ENCODE measurements at places on chromosomes 16 and 17.

DNA sequence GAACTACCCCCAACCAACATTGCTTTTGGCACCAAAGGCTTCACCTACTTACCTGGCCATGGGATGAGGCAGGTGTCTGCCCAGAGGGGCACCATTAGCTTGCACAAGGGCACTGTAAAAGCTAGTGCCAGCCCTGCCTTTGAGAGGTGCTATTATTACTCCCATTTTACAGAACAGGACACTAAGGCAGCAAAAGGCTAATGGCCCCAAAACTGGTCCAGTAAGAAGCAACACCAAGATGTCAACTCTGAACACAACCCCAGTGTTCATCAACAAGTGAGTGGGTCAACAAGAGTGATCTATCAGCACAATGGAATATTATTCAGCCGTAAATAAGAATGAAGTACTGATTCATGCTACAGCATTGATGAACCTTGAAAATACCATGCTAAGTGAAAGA is 7.7 kb upstream of the USP7 start:
- DNase-seq: no peak

DNA sequence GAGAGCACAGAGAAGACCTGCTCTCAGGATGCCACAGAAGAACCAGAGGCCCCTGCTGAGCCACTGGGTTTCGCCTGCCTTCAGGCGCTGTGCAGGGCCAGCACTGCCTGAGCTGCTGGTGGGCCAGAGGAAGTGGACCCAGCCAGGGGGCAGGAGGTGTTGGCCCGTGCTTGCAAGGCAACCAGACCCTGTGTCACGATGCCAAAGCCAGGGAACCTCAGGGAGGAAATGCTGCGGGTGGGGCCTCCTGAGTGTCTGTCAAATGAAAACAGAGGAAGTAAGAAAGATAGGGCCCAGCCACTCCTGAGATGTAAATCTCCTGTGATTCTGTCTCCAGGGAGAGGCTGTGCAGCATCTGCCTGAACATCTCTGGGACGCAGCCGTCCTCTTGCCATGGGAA is 58.1 kb upstream of the ADORA2B start:
- DNase-seq: no peak

GRCh38 chr17:70859829-70860228 is 690.5 kb downstream of the KCNJ2 start:
- DNase-seq: no peak

DNA sequence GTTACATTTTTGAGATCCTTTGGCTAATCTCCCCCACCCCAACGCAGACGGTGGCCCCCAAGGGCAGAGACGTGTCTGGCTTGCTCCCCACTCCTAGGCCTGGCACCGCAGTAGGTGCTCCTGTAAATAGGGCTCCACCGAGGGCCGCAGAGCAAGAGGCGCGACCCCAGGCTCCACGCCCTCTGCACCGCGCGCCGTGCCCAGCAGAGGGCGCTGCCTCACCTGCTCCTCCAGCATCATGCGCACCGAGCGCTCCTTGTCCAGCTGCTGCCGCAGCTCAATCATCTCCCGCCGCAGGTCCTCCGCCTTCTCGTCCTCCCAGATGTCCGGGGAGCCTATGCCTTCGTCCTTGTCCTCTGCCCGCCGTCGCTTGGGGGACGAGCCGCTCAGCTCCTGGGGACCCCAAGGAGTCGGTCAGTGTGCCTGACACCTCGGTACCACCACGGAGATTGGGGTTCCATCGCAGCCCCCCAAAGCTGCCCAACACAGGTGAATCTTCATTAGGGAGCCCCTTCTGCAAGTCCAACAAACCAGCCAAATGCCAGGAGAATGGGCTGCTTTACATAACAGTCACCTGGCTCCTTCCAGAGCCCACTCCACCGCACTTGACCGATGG is 11.2 kb downstream of the TFAP4 start:
- DNase-seq: peak; percentile 28

GRCh38 chr17:54013072-54013471 is 190.3 kb downstream of the KIF2B start:
- DNase-seq: no peak

- DNase-seq: no peak
These were observed 76.1 kb upstream of the SDK2 start for GRCh38 chr17:73720187-73720834.

GRCh38 chr17:27449541-27449940 is 6.7 kb upstream of the KSR1 start:
- no peak for DNase-seq

DNA sequence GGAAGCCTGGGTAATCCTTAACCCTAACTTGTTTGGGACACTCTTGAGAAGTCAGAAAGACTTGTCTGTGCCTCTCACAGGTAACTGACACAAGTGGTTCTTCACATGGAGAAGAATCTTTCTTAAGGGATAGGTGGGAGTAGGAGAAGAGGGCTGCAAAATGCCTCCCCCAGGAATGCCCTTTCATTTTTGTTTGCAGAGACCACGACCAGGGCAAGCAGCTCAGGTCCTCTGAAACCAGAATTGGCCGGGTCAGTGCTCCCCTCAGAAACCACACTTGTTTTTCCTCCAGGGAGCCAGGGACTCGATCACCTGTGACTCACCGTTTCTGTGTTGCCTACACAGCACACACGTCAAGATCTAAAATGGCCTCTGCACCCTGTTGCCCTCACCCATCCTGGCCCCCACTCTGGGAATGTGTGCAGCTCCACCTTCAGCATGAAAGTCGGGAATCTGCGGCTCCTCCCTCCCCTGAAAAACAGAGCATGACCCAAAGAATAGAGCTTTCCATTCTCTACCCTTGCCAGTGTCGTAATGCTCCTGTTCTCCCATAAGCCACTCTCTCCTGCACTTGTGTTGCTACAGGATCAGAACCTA is 36.1 kb downstream of the HNF1B start:
- peak; percentile 36 for DNase-seq

DNA sequence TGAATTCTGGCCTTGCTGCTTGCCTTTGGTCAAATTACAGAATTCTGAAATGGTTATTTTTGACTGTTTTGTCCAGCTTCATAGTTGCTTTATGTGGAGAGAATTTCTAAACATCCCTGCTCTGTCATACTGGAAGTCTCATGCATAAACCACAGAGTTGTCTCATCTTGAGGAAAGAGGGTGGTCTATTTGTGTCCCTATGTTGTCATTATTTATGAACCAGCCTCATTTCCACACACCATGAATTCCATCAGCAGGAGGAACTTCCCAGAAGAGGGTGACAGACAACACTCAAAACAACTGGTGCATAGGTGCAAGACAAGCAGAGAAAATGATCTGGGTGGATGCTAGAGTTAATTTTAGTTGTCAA is 525.8 kb upstream of the GOT2 start:
- DNase-seq: no peak

DNA sequence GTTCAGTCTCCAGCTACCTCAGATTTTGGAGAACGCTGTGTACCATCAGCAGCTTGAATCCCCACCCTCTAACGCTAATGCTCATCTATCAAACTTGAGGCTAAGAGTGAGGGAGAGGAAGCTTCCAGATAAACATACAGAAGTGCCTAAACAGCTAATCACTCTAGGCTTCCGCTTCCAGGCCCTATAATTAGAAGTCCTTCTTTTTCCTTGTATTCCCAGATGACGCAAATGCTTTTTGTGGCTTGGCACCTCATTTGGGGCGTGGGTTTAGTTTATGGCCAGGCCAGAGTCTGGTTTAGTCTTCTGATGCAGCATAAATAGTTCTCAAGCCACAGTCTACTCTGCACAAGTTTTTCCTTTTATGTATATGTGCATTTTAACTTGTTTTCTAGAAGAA is 263.4 kb downstream of the BCAS3 start:
- no peak for DNase-seq

DNA sequence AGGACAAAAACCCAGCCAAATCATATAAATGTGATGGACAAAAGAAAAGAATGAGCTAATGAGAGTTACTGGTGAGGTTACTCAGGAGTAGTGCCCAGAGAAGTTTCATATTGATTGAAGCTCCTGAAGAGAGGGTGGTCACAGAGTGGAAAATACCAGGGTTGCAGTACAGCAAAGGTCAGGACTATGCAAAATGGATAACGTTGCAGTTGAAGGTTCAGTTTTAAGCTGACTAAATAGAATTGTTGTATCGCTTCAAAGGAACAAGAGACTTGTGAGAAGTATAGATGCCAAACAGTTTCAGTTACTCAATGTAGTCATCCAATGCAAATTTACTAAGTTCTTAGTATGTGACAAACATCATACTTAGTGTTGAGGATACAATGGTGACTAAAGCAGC is 47.1 kb downstream of the ABCA8 start:
- no peak for DNase-seq

DNA sequence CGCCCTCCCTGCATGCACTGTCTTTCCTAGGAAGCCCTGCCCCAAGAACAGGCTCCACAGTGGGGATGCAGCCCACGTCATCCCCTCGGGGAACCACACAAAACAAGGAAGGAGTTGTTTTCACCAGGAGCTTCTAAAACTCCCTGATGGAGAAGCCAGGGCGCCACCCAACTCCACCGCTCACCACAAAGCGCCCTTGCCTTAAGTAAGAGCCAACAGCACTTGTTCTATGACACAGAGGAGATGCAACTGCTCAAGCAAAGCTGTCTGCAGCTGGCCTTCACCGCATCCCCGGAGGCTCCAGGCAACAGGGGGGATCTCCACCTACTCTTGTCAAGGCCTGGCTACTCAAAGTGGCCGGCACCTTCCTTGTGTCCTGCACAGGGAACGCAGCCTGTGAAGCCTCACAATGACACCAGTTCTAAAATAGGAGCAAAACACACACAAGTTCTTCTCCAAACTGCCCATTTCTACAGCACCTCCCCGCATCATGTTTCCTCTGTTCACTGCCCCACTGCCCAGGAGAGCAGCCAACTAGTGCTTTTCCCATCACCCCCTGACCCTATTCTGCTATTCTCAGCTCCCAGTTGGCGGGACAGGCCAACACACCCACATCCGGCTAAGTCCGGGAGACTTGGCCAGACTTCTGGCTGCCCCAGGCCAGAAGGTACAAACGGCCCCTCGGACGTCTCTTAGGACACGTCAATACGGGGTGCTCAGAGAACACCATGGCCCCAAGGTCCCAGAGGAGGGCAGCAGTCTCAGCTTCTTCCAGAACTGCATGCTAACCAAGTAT is 24.2 kb downstream of the MPG start:
- no peak for DNase-seq

DNA sequence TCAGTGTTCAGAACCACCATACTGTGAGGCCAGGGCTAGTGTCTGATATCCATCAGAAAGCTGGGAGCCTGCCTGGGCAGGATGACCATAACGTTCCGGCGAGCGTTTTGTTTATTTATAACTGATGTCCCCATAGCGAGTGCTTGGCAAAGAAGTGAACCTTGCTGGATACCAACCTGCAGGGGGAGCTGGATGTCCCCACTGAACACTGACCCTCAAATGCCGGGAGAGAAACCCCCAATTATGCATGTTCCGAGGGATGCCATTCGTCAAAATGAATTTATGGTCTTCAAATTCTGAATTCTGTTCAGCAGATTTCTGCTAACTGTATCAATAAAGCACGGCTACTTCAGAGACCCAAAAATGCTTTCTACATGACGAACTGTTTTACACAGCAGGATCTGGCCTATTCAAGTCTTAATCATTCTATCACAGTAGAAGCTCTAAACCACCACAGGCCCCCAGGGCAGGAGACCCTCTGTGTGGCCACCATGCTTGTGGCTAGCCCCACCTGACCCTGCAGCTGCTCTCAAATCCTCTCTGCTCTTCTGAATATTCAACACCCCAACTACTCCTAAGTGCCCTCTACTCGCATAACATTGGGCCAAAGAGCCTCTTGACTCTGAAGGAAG is 15.2 kb downstream of the MED24 start:
- peak; percentile 77 for DNase-seq

DNA sequence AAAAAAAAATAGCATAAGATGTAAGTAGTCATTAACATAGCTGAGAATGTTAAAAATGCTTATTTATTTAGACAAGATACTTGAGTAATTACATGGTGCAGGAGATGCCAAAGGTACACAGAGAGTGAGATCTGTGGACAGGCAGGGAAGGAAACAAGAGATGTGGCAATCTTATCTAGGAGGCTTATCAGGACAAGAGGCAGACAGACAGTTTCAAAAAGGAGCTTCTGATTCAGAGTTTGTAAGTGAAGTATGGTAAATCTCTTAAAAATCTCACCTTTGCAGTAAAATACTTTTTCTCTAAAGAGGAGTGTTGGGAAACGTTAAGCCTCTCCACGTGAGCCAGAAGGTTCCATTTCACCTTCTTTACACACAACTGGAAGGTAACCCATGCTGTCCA is 19.9 kb upstream of the GHDC start:
- no peak for DNase-seq

DNA sequence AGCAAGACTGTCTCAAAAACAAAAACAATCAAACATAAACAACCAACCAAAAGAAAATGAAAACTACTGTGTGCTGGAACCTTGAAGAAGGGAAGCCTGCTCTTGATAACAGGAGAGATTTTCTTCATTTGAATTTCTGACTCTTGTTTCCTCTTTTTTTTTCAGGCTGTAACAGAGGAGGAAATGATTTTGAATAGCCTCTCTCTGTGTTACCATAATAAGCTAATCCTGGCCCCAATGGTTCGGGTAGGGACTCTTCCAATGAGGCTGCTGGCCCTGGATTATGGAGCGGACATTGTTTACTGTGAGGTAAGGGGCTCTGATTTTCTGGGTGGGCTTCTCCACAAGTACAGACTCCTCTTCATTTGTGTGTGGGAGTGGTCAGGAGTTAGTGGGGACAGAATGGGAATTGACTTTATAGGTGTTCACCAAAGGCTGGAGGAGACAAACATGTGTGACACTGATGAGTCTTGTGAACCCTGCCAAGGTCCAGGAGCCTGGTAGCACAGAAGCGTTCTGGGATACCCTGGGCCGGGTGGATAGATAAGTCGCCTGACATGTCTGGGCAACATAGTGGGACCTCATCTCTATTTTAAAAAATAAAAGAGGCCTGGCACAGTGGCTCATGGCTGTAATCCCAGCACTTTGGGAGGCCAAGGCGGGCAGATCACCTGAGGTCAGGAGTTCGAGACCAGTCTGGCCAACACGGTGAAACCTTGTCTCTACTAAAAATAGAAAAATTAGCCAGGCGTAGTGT is 14.9 kb downstream of the DUS2 start:
- DNase-seq: no peak

Data from ACHN (cell line).